Activated T-cell treated with anti-CD3 and anti-CD28 coated beads for 24 hours (primary cell): ENCODE measurements at places on chromosomes 5 and 9.

DNA sequence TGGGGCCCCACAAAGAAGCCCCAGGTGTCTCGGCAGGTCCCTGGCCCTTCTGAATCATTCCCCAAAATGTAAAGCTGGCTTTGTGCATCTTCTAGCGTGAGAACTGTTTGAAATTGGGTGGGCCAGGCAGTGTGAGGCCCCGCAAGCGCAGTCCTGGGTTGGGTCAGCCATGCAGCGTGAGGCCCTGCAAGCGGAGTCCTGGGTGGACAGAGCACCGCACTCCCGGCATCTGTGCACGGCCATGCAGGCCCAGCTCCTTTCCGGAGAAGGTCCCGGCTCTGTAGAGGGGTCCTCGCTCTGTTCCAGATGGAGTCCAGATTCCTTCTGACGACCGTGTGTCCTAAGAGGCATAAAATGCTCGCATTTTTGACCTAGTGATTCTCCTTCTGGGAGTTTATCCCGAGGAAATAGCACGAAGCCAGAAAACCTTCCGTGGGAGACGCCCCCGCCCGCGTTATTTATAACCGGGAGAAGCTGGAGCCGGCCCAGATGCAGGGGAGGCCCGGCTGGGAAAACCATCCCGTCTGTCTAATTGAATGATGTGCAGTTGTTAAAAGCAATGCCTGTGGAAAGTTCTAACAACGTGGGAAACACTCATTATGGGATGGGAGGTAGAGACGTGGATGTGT lies 19.4 kb upstream of the NOTCH1 start:
- no peak for DNase-seq

GRCh38 chr5:10459080-10460055 lies 17.7 kb downstream of the ROPN1L start:
- no peak for DNase-seq

- DNase-seq: no peak
Measured at GRCh38 chr5:64505769-64506566, at the start of gene RGS7BP. Gene RGS7BP (plus strand): TSS chr5:64506015. CDS start chr5:64506625, 610 bp downstream.

- no peak for DNase-seq
Measured at GRCh38 chr5:59051951-59052350, 469.1 kb downstream of the RAB3C start.

GRCh38 chr5:39025456-39025855 lies 48.7 kb downstream of the RICTOR start:
- no peak for DNase-seq

DNA sequence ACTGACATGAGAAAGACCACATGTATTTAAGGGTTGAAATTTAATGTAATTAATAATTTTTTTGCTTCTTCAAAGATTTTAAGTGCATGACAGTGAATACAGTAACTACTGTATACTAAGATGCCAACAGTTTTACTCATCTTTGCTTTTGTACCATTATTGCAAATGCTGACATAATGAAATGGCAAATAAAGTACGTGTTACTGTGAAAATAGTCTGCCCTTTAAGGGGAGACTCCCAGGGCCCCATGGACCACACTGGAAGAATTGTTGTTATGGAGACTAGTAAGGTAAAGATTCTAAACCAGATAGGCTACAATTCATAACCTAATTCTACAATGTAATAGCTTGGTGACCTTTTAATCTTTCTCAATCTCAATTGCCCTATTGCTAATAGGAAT lies 84.7 kb downstream of the NR3C1 start:
- no peak for DNase-seq

DNA sequence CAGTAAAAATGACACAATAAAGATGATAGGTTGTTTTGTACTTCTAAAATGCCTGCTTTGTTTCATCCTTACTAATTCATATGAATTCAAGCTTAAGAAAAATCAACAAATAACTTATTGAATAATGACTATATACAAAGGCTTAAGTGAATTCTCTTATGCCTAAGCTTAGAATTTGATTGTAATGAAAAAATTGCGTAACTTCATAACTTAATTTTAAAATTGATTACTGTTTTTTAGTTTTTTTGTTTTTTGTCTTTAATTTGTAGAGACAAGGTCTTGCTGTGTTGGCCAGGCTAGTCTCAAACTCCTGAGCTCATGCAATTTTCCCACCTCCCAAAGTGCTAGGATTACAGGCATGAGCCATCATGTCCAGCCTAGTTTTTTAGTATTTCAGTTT lies 391.9 kb downstream of the ARRDC3 start:
- no peak for DNase-seq

- DNase-seq: no peak
Measured at GRCh38 chr9:101585740-101586139, 9.0 kb downstream of the PPP3R2 start.

DNA sequence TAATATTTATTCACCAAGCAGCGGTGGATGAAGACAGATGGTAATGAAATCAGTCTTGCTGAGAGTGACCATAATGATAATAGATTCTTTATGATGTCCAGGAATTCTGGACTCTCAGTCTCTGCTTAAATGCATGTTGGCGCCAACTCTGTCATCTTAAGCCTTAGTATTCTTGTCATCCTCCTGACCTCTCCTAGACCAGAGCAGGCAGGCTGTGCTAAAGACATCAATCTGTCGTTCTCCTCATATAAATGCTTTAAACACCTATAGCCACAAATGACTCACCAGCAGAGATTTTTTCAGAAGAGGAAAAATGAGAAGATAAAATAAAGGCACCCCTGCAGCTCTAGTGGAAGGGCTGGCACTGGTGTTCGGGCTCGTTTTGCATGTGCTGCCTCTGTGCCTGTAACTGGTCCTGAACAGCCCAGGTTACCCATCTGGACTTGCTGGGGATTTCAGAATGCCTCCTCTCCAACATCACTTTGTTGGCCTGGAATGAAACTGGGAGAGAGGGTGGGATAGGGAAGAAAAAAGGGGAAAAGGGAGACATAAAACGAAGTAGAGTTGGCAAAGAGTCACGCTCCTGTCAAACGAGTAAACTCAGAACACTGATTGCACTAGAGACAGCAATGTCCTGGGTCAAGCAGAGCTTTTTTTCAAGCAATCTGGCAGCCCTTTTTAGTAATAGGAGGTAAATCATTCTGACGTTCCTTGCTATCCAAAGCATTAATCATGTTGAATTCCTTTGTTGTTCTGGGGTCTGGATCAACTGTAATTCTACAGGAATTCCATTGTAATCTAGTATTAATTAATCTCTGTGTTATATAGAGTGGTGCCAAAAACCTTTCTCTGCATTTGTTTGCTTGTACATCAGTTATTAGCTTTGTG lies 195.5 kb upstream of the CLINT1 start:
- DNase-seq: no peak

DNA sequence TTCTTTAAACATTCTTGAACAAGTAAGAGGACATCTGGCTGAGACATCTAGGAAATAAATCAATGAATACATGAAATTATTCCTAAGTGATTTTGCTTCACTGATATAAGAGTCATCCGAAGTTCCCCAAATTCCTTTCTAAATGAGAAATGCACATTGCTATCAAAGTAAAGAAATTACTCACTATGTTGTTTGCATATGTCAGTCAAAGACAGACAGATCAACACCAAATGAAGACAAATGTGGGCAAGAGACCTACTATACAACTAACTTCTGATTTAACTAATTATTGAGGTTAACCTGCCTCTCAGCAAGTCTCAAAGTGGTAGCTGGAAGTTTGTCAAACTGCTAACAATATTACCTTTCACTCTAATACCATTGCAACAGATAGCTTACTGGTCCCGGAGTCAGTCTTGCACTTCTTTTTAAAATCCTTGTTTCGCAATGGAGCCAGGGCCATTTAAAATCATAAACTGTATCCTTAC lies 13.2 kb downstream of the TUT7 start:
- no peak for DNase-seq

- no peak for DNase-seq
Measured at GRCh38 chr9:15570769-15571168, 17.9 kb downstream of the CCDC171 start.

- DNase-seq: no peak
Measured at GRCh38 chr9:13879011-13879410, 434.9 kb downstream of the NFIB start.

DNA sequence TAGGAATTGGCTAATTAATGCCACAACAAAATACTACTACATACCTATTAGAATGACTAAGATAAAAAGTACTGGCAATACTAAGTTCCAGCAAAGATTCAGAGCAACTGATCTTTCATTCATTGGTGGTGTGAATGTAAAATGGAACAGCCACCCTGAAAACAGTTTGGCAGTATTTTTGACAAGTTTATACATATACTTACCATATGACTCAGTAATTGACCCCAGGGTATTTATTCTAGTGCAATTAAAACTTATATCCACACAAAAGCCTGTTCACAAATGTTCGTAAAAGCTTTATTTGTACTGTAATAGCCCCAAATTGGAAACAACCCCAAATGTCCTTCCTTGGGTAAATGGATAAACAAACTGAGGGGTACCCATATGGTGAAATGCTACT lies 270.8 kb upstream of the ACTBL2 start:
- DNase-seq: no peak

GRCh38 chr9:98906273-98907040 lies 37.2 kb upstream of the COL15A1 start:
- DNase-seq: no peak

DNA sequence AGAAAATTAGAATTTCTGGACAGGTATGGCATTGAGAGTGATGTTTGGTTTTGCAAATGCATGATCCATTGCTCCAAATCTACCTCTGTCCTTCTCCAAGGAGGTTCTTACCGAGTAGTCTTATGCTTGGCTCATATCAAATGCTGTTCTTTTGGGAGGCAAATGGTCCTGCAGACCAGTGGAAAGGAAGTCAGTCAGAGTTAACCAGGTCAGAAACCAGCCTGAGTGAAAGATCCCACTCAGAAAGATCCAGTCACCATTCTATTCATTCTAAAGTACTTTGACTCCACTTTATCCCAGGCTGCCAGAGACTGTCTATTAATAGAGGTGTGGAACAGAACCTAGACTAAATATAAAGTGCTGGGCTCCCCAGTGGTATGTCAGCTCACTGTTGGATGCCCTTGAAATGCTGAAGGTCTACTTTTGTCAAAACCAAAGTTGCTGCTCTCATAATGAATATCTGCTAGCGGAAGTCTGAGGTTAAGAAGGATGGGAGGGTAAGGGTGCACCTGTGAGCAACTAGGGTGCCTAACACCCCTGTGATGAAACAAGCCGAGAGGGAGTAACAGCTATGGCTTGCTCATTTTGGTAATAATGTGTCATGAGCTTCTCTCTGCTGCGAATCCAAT lies 302.2 kb downstream of the ZNF608 start:
- DNase-seq: no peak

DNA sequence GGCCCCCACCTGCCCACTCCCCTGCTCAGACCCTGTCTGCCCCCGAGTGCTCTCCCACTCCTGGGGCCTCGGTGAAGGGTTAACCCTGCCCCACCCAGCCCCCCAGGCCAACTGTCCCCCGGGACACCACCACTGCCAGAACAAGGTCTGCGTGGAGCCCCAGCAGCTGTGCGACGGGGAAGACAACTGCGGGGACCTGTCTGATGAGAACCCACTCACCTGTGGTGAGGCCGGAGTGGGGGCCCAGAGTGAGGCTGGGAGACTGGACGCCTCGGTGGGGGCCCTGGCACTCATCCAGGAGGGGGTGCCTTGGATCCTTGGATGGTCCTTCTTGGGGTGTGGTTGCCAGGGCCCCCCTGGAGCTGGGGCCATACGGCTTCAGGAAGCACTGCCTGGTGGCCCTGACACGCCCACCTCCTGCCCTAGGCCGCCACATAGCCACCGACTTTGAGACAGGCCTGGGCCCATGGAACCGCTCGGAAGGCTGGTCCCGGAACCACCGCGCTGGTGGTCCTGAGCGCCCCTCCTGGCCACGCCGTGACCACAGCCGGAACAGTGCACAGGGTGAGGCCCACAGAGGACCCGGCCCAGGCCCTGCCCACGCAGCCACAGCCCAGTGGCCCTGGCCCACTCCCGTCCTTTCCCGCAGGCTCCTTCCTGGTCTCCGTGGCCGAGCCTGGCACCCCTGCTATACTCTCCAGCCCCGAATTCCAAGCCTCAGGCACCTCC lies 2.1 kb downstream of the MAMDC4 start:
- no peak for DNase-seq

DNA sequence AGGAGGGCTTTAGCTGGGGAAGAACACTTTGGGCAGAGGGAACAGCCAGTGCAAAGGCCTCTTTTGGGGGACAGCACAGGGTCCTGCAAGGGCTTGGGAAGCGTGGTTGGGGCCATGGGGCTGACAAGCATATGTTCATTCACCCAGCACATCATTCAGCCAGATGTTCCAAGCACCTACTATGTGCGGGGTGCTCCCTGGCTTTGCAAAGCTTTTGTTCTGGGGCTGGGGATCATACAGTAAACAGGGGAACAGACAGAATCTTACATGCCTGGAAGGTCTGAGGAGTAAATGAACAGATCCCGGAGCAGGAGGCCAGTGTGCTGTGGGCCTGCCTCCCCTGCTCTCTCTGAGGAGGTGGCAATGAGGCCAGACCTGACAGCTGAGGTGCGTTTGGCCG lies 16.7 kb downstream of the PSD2 start:
- no peak for DNase-seq

- no peak for DNase-seq
Measured at GRCh38 chr9:127586537-127586936, 25.5 kb upstream of the STXBP1 start.

GRCh38 chr9:114034196-114034595 lies 43.9 kb downstream of the AMBP start:
- DNase-seq: no peak

DNA sequence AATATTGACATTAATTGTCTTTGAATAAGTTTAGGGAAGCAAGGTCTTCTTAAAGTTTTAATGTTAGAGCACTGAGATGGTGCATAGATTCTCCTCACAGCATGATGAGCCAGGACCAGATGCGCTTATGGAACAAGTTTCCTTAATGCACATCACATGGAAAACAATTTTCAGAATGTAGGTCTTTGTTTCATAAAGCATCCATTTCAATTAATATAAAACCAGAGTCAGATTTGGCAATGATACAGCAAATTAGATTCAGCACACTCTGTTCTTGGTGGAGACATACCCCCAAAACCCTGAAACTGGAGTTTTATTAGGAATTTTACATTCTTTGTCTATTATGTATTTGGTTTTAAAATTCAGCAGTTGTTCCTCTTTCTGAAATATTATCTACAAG lies 402.1 kb upstream of the SEMA6A start:
- no peak for DNase-seq

DNA sequence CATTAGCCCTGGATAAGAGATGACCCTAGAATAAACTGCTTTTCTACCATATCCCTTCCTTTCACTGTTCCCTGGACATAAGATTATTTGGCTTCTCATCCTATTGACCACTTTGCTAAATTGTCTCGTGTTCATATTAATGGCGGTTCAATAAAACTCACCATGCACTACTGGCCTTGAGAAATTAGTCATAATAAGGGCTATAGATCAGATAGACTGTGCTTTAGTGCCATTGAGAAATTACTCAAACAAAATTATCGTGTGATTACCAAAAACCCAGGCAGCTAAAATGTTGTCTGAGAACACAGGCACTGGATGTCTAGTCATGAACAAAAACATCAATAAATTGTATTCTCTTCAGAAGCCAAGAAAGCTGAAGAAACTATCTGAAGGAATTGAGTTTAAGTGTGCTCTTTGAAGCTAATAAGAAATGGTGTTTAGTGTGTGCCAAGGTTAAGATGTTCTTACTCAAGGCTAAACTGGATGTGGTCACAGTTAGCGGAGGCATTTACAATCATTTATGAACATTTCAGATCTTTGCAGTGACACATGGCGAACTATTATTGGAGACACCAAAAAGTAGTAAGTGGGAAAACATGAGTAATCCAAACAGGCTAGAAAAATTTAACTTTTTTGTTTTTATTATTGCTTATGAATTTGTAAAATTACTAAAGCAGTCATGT lies 460.4 kb upstream of the RORB start:
- DNase-seq: no peak

- DNase-seq: no peak
Measured at GRCh38 chr5:137496919-137497318, 2.2 kb downstream of the SPOCK1 start.
